Right lung (tissue), 10 donors: ENCODE measurements at places on chromosomes 5 and 9. TPM values are rescaled to one million over a fixed set of nuclear protein-coding genes. Genes with fewer than 3 reads are reported as not detected.

DNA sequence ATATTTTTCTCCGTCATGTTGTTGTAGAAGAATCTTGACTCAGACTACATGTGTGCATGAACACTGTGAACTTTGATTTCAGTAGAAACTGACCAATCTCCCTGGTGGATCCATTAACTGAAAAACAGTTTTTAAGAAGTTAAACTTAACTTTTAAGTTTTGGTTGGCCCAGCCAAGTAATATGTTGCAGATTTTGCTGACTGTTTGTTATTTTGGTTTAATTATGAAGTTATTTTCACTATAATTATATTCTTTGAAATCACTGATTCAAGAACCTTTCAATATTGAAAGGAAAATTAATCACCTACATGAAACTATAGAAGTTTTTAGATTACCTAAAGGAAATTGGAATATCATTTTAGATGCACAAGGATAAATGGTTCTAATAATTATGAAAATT is 373.6 kb upstream of the COX7C start:
- DNase-seq: no peak

- DNase-seq: peak; percentile 56
These were observed 4.7 kb downstream of the ABCA1 start for GRCh38 chr9:104923289-104923688.

GRCh38 chr5:34841816-34842215 is 2.9 kb downstream of the TTC23L start:
- no peak for DNase-seq

DNA sequence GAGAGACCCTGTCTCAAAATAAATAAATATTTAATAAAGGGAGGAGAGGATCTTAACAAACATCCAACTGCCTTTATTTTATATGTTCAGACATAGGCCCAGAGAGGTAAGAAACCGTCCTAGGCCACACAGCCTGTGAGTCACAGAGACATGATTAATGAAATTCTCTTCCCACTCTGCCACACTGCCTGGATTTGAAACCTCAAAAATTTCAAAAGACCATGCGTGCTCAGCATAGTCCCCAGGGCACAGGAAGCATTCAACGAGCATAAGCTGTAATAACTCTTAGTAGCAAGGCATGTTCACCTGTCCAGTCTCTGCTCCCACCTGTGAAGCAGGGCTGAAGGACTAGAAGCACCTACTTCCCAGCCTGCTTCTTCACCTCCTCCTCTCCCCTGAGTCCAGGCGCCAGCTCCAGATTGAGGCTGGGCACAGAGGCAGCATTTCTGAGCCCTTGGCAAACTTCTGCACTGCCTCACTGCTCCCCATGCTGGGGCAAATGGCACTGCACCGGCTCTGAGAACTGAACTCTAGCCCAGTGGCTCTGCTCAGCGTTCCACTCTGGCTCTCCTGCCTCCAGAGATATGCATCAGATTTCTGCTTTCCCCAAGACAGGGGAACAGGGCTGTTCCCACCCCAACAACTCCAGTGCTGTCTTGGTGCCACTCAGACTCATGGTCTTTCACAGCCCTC is 1.1 kb downstream of the FAT2 start:
- no peak for DNase-seq

DNA sequence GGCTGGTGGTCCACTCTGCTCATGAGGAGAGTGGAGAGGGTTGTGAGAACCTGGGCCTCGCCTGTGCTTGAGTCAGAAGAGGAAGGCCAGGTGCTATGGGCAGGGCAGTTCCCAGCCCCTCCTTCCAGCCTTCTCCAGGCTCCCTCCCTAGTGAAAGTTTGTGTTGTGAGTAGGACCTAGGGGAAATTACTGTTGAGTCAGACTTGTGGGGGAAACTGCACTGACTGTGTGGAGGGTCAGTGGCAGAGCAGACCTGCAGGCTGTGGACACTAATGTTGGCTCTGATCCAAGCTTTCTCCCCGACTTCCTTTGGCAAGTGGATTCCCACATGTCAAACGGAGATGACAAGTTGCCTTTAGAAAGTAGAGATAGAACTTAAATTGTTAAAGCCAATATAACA is 102.6 kb downstream of the ARHGAP26 start:
- no peak for DNase-seq

DNA sequence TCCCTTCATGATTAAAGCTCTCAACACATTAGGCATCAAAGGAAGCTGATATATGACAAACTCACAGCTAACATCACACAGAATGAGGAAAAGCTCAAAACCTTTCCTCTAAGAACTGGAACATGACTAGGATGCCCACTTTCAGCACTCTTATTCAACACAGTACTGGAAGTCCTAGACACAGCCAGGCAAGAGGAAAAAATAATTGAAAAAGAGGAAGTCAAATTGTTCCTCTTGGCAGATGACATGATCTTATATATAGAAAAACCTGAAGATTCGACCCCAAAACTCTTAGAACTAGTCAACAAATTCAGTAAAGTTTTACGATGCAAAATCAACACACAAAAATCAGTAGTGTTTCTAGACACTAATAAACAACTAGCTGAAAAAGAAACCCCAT is 144.3 kb upstream of the NREP start:
- no peak for DNase-seq

The ANKRD34B gene
- polyA plus RNA-seq: not detected

The NKD2 gene
- polyA plus RNA-seq: 12.0 TPM
